ENCODE measurements at places on chromosomes 7 and 10. TPM values are rescaled to one million over a fixed set of nuclear protein-coding genes. Genes with fewer than 3 reads are reported as not detected.

Gene CLEC5A
- not detected for total RNA-seq

Gene VGF
- total RNA-seq, result 0.65 TPM

Gene SFTPA2
- not detected for total RNA-seq

Gene ARMC10
- total RNA-seq, result 27.1 TPM

Gene EIF4H
- 257 TPM for total RNA-seq

Gene SLC26A3
- total RNA-seq, result not detected

Gene MDFIC
- 25.1 TPM for total RNA-seq

Gene WEE2
- not detected for total RNA-seq

Gene OPN4
- total RNA-seq, result not detected

All from cardiac atrium fibroblast (primary cell).